ENCODE measurements at places on chromosomes 5 and 9.

GRCh38 chr5:52727576-52727975 lies 60.1 kb upstream of the ITGA1 start:
- DNase-seq = no peak

DNA sequence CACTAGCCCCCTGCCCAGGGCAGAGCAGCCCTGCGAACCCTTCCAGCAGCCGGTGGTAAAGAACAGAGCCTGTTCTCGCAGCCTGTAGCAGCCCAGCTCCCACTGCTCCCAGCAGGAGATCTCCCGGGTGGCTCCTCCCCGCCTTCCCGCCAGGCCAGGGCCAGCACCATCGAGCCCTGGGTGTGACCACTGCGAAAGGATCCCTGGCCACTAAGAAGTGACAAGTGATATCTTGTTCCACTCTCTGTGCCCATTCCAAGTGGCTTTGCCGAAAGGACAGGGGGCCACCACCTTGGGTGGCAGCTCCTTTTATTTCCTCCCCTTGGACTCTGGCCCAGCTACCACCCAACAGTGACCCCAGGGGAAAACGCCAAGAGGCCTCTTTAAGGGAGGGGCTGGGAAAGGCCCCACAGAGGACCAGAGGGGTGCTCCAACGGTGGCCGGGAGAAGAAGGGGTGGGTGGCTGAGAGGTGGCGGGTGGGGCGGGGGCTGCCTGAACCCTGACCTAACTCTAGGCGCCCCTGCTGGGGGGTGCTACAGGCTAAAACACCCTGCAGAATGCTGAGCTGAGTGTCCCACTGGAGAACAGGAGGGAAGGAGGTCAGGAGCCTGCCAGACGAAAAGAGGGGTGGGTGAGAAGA lies 1.6 kb downstream of the NACC2 start:
- no peak for DNase-seq

GRCh38 chr9:613771-614347 lies 227.6 kb upstream of the DMRT1 start:
- DNase-seq = peak; percentile 96

GRCh38 chr9:76595645-76596044 lies 136.7 kb downstream of the GCNT1 start:
- DNase-seq = peak; percentile 39

DNA sequence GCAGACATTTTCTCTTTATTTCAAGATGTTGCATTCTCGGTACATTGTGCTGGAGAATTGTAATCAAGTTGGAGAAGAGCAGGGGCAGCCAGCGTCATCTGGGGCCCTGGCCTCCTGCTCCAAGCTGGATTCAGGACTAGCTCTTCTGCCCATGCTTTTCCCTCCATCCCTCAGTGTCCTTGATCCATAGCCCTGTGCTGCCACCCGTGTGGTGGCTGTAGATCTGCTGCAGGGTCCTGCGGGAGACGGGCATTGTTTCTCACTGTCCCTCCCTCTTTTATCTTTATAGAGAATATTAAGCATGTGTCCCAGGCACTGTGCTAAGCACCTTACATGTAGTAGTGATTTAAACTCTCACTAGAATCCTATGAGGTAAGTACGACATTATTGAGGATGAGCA lies 60.5 kb upstream of the HAND1 start:
- DNase-seq = no peak

- no peak for DNase-seq
Observed at GRCh38 chr5:132896685-132897084, 23.2 kb downstream of the LEAP2 start.

GRCh38 chr9:136741883-136742571 lies 713 bp downstream of the LCN10 start:
- no peak for DNase-seq

DNA sequence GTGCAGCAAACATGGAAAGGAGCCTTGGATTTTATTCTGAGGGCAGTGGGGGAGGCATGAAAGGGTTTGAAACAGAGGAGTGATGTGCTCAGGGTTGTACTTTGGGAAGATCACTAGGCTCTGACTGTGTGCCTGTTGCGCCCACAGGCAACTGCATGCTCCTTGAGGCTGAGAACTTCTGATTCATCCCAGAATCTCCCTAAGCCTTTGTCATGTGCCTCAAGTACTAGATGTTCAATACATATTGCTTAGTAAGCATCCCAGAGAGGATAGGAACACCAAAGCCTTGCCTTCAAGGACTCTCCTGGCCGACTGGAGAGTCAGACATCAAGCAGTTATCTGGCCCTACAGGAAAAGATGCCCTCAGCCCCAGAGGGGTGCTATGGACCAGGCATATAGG lies 54.1 kb downstream of the ARHGEF37 start:
- no peak for DNase-seq

GRCh38 chr9:6667633-6668280 lies 22.2 kb upstream of the GLDC start:
- peak; percentile 71 for DNase-seq

All from hematopoietic multipotent progenitor cell treated with erythropoietin and hydrocortisone succinate and interleukin-3 and kit ligand, for 4 days (in vitro differentiated cells).